Muscle of back (tissue), 13 donors: ENCODE measurements at places on chromosomes 4 and X. TPM values are rescaled to one million over a fixed set of nuclear protein-coding genes. Genes with fewer than 3 reads are reported as not detected.

GRCh38 chrX:11465648-11466411 is 172.6 kb downstream of the AMELX start:
- DNase-seq, result no peak

SLC38A5 gene
- polyA plus RNA-seq, result 9.2 TPM

DNA sequence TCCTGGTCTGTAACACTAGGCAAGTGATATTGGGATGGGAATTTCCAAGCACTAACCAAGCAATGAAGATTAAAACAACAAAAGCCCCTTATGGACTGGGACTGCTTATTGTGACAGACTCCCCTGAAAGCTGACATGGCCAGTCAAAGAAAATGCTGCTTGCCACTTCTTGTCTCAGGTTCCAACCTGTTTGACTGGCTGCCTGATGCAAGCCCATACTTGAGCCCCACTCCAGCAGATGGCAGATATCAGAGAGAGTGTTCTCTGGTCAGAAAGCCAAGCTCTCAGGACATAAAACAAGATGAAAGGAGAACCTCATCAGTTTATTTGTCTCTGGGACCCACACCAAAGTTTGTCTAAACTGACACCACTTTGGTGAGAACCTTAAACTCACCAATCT is 15.5 kb upstream of the IGBP1 start:
- no peak for DNase-seq

DNA sequence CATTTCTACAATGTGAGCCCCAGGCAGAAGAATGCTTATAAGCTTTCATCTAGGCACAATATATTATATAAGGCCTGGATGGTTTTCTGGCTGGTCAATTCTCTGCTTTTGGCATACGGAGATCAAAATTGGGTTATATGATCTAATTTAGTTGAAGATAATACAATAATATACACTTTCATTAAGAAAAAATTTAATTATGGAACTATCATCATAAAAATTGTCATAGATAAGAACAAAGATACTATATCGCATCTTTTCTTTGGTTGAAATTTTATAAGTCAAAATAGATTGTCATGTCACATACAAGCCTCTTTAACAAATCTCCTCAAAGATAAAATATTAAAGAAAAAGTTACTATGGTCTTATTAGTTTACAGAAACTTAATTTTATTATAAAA is 17.1 kb downstream of the DMD start:
- DNase-seq, result no peak

DNA sequence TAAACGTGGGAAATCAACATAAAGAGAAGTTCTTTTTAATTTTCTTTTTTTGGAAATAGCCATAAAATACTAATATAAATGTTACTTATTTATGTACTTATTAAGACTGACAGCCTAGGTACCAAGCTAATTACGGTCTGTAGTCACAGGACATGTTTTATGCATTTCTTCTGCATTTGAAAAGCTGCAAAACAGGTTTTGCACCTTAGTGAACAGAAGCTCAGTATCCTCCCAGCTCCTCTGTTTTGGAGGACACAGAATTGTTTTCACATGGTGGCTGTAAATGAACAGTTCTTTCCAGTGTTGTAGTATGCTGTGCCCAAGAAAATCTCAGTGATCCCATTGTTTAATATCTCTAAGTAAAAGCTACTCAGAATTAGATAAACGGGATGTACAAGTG is 1788.0 kb upstream of the TENM3 start:
- DNase-seq, result no peak

GRCh38 chrX:107686792-107687191 is 58.5 kb downstream of the PRPS1 start:
- DNase-seq, result no peak

DNA sequence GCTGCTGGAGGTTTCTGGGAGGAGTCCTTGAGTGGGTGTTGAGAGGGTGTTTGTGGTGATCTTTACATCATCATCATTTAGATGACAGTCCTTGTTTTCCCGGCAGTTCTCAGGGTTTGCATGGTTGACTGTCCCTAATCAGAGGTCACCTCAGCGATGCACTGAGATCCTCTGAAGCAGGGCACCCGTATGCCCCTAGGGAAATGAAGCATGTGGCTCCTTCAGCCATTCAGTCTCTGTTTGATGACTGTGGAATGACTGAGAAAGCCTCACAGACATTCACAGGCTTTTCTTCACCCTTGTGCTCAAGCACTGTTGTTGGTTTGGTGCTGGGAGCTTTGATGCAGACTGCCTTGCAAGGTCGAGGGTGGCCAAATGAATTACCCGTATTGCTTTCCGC is 474.7 kb downstream of the SPRY1 start:
- peak; percentile 28 for DNase-seq

- no peak for DNase-seq
Measured at GRCh38 chrX:107672955-107673378, 44.7 kb downstream of the PRPS1 start.

GRCh38 chr4:2458546-2459491 is 10.1 kb upstream of the RNF4 start:
- DNase-seq, result no peak

GRPEL1 gene
- polyA plus RNA-seq, result 35.3 TPM

GRCh38 chr4:98625399-98625798 is 33.0 kb downstream of the TSPAN5 start:
- DNase-seq, result no peak

DNA sequence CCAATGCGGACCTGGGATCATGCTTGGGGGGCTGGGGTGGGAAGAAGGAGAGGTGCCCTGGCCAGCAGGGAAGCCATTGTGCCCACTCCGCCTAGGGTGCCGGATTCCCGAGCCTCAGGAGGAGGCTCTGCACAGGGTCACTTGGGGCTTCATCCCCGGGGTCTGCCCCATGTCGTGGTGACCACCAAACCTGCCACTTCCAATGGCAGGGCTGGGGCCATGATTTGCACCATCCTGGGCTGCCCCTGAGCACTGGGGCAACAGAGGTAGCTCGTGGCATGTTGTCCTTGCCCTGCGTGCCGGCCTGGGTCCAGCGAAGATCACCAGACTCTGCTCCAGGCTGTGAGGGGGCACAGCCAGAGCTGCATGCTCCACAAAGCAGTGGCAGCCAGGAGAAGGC is 71.4 kb upstream of the DCAF12L2 start:
- DNase-seq, result no peak

DNA sequence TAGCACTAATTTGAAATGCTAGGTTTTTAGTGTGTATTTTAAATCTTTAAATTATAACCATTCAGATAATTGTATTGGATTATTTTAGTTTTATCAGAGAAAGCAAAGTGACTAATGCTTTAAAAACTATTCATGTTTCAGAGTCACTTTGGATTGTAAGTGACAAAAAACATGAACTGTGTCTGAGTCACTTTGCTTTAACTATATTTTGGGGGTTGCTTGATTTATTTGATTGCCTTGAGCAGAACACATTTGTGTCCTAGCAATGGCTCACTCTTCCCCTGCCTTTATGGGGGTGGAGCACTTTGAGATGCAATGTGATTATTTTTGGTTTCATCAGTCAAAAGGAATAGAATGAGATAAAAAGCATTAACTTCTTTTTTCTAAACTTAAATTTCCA is 188.4 kb upstream of the ARX start:
- DNase-seq, result no peak

C1GALT1C1 gene
- 19.2 TPM for polyA plus RNA-seq

PNCK gene
- polyA plus RNA-seq, result 7.8 TPM

DNA sequence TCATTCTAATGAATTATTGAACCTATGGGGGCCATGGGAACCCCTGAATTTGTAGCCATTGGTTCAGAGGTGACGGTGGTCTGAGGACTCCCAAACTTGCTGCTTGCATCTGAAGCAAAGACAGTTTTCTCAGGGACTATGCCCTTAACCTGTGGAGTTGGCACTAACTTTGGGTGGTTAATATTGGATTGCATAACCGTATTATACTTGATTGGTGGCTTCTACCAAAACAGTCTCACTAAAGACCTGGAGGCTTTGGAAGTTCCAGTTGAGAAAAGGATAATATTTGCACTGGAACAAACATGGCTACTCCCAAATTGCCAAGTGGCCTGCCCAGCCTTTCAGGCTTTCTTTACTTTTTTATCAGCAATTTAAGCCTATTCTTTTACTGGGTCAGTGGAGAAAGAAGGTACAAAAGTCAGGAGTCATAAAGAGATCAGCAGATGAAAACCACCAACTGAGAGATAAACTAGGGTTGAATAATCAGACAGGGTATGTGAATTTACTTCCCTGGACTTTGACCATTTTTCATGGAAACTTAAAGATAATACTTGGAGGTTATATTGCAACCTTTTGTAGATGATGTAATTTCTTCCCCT is 7.9 kb upstream of the KLHL8 start:
- no peak for DNase-seq

GRCh38 chr4:108544481-108544880 is 75.9 kb upstream of the RPL34 start:
- peak; percentile 18 for DNase-seq

HMX1 gene
- 0.21 TPM for polyA plus RNA-seq

DNA sequence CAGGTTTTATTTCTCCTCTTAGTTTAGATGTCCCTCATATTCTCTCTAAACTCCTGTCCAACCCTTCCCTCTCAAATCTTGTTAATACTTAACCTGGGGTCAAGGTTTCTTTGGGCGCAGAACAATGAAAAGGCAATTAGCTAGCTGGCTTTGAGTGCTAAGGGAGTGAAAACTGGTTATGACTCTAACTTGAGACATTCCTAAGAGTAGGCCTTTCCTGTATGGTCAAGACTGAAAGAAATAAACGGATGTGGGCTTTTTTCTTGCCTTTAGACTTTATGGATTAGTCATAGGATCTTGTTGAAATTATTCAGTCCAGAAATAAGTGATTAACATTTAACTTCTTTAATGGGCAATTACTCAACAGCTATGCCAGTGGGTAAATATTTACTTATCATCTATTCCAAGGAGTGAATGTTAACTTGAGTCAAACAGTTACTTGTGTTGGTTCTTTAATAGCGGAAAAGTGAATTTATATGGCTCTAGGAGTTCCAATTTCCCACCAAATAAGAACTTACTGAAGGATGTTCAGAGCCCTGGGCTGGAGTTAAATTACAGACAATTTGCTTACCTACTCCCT is 141.7 kb upstream of the SCML1 start:
- no peak for DNase-seq

DNA sequence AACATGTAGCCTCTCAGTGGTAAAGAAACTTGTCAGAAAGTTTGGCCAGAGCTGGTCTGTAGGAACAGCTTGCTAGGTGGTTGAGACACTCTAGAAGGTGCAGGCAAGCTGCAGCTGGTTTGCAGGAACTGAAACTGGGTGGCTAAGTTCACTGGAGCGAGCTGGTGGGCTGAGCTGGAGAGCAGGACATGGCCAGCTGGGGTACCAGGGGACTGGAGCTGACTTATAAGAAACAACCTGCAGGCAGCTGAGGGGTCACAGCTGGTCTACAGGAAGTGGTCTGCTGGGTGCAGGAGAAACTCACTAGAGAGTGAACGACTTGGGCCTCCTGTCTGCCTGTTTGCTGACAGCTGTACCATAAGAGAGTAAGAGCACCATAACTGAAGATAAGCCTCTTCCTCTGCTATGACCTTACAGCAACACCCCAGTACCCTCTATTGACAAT is 157.1 kb upstream of the LNX1 start:
- no peak for DNase-seq

DNA sequence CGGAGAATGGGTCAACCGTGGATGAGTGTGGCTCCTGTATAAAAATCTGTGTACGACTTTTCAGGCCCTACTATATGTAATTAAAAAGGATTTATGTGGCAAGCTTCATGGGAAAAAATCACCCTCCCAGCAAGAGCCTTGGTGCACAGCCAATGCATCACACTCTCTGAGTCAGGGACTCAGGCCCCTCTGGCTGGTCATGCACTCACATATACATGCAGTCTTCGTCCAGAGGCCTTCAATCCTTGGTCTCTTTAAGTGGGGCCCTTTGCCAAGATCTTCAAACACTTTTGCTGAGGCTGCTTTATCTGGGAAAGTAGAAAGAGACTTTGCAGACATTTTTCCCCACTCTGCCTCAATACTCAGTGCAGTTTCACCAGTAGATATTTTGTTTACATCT is 311.4 kb upstream of the FSTL5 start:
- no peak for DNase-seq

DNA sequence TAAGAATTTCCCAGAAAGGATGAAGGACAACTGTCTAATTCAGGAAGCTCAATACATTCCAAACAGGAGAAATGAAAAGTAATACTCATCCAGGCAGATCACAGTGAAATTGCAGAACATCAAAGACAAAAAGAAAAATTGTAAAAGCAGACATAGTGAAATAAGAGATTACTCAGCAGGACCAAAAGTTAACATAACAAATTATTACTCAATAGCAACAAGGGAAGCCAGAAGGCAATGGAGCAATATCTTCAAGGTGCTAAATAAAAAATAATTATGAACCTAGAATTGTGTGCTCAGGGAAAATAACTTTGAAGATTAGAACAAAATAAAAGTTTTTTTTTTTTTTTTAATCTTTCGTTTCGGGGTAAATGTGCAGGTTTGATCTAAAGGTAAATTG is 30.5 kb upstream of the ENPP6 start:
- no peak for DNase-seq

IL9R gene
- polyA plus RNA-seq, result not detected
